ENCODE measurements at places on chromosomes 12 and 14.

DNA sequence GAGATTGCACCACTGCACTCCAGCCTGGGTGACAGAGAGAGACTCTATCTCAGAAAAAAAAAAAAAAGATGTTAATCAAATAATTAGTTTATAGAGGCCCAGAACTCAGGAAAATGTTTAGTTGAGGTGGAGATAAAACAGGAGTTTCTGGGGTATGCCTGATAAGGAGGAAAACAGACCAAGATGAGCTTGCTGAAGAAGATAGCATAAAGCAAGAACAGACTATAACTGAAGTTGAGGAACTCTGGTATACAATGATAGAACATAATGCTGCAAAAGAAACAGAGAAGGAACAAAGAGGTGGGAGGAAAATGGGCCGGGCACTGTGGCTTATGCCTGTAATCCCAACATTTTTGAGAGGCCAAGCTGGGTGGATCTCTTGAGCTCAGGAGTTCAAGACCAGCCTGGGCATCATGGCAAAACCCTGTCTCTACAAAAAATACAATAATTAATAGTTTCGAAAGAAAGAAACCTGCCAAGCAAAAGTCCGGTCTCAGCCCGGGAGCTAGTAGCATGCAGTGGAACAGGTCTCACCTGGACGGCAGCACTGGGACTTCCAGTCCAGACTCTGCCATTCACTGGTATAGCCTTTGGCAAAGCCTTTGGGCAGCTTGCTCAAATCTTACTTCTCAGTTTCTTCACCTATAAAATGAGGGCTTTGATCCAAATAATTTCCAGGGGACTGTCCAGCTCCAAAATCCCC is 25.4 kb downstream of the SLC35E3 start:
- DNase-seq: no peak

DNA sequence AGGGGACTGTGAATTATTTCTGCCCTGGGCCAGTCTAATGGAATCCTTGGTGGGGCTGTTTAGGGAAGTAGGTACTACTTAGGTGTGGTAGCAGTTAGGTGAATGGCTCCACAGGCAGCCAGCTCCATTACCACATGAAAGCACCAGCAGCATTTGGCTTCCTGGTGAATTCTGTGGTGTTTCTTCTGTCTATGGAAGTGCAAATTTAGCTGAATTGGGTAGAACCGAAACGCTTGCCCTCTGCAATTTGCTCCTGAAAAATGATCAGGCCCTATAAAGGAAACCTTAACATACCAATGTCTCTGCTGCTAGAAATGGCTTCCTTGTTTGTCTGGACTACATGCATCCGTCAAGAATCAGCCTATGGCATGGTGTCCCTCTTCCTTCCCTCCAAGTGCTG is 16.4 kb downstream of the FLRT2 start:
- DNase-seq: no peak

DNA sequence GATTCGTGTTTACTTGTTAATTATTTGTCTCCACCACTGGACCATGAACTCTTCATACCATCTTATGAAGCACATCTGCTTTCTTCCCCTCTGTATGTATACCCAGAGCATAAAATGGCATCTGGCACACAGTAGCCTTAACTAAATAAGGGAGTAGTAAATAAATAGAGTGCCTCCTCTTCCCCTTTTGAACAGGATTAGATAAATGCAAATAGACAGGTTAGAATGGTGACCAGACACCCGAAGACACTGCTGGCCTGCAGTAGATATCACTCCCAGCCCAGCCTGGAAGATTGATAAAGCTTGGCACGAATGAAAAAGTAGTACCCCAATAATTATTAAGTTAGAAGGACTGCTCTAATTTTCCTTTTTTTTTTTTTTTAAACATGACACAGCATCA is 6.9 kb downstream of the GALNT4 start:
- DNase-seq: no peak

DNA sequence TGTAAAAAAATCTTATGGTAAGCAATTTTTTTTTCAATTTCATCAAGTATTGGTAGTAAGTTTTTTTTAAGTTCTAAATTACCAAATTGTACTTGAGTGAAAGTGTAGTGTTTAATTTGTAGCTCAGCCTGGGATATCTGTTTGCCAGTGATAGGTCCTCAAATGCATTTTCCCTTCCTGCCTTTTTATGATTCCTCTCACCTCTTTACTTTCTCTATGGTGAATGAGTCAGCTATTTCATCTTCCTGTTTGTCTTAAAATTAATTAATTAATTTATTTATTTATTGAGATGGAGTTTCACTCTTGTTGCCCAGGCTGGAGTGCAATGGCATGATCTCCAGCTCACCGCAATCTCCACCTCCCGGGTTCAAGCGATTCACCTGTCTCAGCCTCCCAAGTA is 10.6 kb downstream of the SRP54 start:
- DNase-seq: no peak

DNA sequence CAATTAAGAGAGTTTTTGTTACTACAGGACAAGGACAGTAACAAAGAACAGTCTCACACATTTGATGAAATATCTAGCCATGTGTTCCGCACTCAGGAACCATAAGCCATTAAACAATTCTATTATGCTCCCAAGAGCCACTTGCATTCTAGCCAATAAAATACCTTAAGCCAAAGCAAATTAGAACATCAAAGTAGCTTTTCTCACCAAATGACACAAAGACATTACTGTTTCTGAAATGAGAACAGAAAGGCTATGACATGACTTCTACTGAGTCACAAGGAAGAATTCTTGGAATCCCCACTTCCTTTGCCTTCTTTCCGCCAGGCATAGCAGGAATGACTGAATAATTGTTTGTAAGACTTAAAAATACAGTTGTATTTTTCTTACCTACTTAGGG is 445.8 kb downstream of the ATP23 start:
- no peak for DNase-seq

- DNase-seq: peak; percentile 2
These were observed 2.0 kb upstream of the ART4 start for GRCh38 chr12:14845350-14845750.

DNA sequence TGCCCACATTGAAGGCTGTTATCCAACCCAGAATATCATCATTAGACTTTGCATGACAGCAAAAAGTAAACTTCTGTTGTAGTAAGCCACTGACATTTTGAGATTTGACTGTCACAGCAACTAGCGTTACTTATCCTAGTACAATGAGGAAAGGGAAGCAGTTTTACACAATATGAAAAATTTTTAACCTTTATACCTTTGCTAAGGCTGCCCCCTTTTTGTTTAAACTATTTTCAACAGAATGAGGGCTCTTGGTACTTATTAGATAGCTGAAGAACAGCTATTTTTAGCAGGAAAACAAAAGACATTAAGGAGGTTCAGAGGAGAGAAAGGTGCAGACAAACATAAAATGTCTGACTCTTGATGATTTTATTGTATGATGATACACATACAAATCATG is 23.4 kb upstream of the TMX1 start:
- no peak for DNase-seq

DNA sequence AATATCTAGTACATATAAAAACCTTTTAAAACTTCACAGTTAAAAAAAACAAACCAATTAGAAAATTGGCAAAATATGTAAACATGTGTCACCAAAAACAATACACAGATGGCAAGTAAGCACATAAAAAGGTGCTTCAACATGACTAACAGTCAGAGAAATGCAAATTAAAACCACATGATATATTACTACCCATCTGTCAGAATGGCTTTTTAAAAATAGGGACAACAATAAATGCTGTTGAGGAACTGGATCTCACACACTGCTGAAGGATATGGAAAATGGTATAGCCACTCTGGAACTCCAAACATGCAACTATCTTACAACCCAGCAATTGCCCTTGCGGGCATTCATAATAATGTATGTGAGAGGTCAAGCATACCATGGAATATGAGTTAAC is 1153.6 kb downstream of the FLRT2 start:
- no peak for DNase-seq

- no peak for DNase-seq
These were observed 52.2 kb upstream of the BTG1 start for GRCh38 chr12:92197815-92198214.

DNA sequence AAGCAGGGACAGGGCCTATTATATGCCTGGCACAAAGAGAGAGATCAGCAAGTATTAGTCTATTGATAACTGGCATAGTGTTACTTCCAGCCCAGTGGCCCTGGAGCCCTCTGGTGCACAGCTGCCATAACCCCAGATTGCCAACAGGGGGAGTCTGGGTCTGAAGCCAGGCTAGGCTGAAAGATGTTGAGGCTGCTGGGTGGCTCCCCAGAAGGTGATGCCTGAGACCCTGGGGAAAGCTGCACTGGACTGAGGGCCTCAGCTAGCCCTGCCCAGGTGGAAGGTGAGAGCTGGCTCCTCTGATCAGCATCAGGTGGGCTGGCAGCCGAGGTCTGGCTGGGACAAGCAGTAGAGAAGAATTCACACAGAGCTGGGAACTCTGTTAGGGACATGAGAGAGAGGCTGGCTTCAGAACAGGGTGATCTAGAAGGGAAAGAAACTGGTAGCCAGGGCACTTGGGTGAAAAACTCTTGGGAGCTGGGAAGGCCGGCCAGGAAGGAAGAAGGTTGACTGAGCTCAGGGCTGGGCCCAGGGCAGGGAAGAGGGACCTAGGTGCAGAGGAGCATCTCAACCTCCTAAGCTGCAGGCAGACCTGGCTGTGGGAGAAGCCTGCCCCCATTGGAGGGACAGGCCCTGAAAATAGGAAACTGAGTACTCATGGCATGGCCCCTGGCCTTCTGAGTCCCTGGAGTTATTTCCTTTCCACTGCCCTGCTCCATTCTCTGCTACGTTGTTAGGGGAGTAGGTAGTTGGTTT is 3.9 kb downstream of the GZMH start:
- DNase-seq: peak; percentile 16

DNA sequence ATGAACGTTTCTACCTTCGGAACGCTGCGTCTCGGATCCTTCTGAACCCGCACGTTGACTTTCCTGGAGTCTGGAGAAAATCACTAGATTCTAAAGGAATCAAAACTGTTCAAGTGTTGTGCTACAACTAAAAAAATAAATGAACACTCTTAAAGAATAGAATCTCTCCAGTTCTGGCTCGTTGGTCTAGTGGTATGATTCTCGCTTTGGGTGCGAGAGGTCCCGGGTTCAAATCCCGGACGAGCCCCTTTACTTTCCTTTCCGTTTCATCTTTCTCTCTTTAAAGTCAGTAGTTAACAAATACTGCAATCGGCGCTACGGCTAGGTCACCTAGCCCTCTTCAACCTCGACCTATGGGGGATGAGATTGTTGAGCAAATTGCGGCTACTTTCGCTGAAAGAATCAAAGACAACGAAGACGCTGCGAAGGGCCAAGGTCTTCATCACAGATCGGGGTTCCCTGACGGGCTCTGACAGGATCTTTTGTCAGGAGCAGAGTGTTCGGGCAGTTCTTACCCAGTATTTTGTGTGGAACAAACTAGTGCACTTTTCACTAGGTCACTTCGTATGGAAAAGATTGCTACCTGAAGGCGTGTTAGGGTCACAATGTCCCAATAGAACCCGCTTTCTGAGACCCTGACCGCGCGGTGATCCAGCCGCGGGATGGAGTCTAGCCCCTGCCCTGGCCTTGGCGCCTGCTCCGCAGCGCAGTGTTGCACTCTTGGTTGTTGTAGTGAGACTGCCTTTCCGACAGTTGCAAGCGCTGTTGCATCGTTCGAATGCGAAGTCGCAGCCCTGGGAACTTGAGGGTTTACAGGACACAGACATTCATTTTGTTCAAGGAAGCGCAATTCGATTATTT is 8.4 kb downstream of the OR6S1 start:
- peak; percentile 51 for DNase-seq

GRCh38 chr12:110245369-110245772 is 35.7 kb upstream of the ATP2A2 start:
- peak; percentile 21 for DNase-seq

- no peak for DNase-seq
These were observed 44.7 kb downstream of the DCAF4 start for GRCh38 chr14:72970824-72971434.

DNA sequence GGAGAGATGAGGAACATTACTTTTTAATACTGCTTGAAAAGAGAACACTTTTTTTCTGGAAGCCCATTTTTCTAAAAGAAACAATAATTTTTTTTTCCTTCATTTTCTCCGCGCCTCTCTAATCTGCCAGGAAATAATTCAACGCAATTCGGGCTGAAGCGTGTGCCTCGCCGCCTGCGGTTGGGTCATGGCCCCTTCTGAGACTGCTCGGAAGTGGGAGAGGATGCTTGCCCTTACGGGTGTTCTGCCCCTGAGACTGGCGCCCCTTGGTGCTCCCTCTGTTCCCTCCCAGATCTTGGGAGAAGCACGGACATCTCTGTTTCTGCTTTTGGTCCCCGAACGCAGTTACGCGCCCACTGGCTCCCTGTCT is 332 bp upstream of the TBC1D30 start:
- DNase-seq: no peak

- DNase-seq: no peak
These were observed 7.5 kb downstream of the KLRF2 start for GRCh38 chr12:9888665-9889273.

DNA sequence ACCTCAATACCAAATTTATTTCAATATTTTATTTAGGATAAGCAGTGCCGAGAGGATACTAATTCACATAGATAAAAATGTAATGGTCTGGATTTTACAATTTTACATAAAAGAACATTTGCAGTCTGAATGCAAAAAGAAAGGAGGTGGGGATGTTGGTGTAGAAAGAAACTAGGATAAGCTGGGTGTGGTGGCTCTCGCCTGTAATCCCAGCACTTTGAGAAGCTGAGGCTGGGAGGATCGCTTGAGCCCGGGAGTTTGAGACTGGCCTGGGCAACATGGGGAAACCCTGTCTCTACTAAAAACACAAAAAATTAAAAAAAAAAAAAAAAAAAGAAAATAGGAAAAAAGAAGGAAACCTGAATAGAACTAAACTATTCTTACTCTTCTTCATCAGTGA is 16.9 kb downstream of the SYCP3 start:
- DNase-seq: no peak

DNA sequence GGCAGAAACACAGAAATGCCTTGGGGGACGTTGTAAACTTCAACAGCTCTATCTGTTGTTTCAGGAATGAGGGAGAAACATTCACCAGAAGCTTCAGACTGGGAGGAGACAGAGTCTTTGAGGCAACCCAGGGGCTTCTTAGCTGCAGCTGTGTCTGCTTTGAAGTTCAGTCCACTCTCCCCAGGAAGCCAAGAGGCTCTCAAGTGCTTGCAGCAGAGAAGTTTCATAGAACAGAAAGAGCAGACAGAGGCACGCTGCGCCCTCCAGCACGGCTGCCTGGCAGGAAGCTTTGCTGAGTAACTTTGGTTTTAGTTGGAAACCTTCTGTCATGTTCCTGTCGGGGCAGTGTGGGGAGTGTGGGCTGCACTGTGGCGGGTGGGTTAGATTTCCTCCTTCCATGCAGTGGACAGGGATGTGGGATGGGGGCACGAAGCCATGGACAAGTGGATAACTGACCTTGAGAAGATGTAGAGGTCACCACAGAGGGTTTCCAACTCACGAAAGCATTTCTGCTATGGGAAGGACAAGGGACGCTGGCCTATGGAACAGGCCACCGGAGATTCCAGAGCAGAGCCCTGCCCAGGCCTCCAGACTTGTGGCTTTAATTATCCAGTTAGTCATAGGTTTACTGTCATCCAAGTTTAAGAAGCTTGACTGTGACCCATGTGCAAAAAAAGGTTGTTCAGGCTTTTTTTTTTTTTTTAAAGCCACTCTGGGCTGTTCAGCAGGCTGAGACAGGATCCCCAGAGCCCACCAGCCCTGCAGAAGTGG is 107.7 kb downstream of the ARF6 start:
- DNase-seq: peak; percentile 59

Measured in stimulated activated CD4-positive, alpha-beta T cell treated with anti-CD3 and anti-CD28 coated beads, TNF-alpha, amount 100 ng/mL, for 1 hour (primary cell).